Activated naive CD8-positive, alpha-beta T cell treated with anti-CD3 and anti-CD28 coated beads, Interleukin-2, amount 10 ng/mL, durations not matched to agents 7 days and 5 days (primary cell): ENCODE measurements at places on chromosomes 6 and 20.

- DNase-seq, result no peak
These were observed 50.8 kb downstream of the RPF2 start for GRCh38 chr6:111032484-111033140.

DNA sequence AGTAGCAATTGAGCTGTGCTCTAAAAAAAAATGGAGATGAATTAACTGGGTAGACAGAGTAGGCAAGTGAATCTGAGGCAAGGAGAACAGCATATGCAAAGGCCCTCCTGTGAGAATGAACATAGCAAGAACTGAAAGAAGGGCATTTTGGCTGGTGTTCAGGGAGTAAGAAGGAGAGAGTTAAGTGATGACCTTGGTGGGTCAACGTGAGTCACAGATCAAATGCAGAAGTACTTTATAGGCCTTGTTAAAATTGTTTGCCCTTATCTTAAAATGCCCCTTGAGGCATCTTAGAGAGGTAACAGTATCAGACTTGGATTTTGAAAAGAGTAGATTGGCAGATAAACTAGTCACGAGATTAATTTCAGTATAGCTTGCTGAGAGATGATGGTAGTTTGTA lies 24.5 kb downstream of the NDUFAF5 start:
- DNase-seq, result no peak

DNA sequence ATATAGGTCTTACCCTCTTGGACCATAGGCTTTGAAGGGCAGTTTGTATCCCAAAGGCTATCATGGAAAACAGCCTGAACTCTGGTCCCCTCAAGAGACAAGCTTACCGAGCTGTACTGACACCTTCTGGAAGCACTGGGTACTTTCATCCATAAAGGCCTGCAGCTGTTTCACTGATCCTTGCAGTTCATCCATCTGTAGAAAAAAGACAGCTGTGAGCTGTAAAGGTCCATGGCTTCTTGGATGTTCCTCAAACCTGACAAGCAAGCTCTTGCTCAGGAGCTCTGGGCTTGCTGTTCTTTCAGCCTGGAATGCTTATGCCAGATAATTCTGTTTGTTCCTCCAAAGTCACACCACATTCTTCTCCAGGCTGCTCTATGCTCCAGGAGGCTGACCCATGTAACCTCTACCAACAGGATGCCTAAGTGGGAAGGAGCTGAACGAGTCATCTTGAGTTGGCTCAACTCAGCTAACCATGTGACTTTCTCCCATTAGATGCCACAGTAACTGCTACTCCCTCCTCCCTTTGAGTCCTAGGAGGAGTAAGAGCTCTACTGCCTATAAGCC lies 8.8 kb upstream of the NDRG3 start:
- peak; percentile 16 for DNase-seq

- no peak for DNase-seq
These were observed 61.0 kb downstream of the ENPP1 start for GRCh38 chr6:131868836-131869235.

DNA sequence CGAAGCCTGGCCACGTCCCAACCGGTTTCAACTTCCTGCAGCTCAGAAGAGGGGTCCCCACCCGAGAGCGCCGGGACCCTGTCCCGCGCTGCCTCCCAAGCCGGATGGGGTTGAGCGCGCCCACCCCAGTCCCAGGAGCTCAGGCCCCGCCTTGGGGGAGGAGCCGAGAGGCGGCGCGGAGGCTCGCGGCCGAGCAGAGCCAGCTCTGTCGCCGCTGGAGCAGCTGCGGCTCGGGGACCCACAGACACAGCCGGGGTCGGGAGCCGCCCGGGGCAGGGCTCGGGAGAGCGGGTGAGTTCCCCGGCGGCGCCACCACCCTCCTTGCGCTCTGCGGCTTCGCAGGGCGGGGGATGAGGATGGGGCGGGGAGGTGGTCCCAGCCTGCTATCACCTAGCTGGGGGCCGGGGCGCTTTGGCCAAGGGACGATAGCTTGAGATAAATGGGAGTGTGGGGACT lies at the start of gene PPP1R16B:
PPP1R16B (plus strand) TSS at position 196 of the 456 bp plus-strand sequence. CDS start 30,229 bp downstream, outside the sequence.
- peak; percentile 92 for DNase-seq

- no peak for DNase-seq
These were observed 877.5 kb downstream of the TFAP2A start for GRCh38 chr6:9537381-9537780.

DNA sequence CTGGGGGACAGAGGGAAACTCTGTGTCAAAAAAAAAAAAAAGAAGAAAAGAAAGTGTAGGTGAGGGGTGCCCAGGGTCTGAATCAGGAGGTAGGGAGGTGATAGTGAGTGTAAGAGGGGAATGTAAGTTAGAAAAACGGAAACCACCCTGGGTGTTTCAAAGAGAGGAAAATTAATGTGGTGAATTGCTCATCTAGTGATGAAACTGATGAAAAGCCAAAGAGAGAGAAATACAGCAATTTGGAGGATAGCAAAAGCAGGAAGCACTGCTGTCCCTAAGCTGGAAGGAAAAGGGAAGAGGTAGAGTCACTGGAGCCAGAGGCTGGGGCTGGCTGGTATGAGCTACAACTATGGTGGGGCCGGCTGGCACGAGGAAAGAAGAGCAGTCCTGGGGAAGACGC lies 85.0 kb upstream of the CEP85L start:
- no peak for DNase-seq

GRCh38 chr6:345747-346385 lies 45.7 kb upstream of the IRF4 start:
- no peak for DNase-seq

DNA sequence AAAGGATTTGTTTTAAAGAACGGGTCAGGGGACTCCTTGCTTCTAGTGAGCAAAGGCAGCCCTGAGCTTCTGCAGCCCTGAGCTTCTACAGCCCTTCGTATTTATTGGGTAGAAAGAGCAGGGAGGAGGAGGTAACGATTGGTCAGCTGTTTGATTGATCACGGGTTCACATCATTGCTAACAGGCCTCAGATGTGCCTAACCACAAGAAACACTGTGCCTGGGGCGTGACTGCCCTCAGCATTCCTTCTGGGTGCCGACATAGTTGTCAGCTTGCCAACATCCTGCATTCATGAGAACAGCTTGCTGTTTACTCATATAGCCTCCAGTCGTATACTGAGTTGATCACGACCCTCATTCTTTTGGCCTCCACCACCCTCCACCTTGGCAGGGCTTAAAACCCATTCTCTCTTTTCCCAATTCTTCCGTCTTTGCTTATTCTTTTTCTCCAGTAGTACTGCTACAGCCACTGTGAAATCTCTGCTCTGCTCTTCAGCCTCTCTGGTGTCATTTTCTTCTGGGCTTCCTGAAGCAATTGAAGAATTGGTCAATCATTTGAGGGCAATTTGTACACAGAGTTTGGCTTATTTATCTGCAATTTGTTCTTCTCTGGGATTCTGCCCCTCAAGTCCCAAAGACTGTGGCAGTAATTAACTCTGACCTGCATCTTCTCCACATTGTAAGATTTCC lies 25.4 kb upstream of the NOP56 start:
- DNase-seq, result no peak

DNA sequence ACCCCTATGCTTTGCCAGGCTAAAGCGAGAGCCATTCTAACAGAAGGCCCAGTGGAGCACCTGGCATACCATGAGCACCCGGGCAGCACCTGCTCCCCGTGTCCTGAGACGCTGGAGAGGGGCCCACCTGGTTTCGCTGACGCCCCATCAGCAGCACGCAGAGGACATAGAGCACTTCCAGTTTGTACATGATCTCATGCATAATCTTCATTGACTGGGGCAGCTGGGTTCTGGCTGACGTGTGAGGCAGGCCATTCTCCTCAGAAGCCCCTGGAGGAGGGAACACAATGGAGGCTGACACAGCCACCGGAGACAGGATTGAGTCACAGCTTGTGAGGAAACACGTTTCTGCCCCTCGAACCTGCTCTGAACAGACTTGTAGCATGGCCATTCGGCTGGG lies 65.4 kb downstream of the MYH7B start:
- DNase-seq, result no peak

- no peak for DNase-seq
These were observed 169.7 kb downstream of the ATXN1 start for GRCh38 chr6:16591396-16592222.

DNA sequence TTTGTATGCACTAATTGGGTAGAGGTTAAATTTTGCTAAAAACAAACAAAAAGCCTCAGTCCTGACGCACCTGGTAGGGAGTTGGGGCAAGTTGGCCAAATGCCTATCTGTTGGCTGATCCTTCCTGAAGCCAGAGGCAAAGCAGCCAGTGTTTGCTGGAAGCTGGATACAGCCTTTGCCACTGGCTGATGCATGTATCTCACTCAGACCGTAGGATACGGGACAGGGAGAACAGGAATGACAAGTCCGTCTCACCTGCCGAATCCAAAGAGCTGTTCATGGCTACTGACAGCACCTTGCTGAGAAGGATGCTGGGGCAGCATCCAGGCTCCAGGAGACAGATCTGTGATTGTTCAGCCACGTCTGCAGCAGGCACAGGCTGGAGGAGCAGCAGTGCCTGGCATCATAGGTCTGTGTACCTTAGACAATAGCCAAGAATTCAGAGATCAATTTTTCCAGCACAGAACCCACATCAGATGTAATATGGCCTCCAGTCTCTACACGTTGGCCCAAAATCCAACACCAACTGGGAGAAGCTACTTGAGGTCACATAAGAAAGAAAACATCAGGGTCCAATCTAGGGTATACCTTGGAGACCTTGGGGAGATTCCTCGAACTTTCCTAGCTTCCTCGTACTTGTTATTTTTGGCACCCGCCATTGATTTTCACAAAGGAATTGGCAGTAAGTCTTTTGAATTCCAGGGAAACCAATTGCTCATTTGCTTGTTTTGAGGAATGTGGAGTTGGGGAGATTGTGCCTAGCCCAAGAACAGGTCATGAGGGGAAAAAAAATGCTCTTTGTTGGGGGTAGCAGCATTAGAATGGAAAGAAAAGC lies 108.5 kb upstream of the ARMC2 start:
- DNase-seq, result no peak

- DNase-seq, result no peak
These were observed 37.9 kb upstream of the BCAS1 start for GRCh38 chr20:54108326-54108642.

- no peak for DNase-seq
These were observed 491.0 kb downstream of the NKAIN2 start for GRCh38 chr6:124294574-124295200.

- DNase-seq, result no peak
These were observed 125.9 kb downstream of the OGFRL1 start for GRCh38 chr6:71414486-71414885.

- no peak for DNase-seq
These were observed 38.5 kb upstream of the TASP1 start for GRCh38 chr20:13677241-13677640.

GRCh38 chr6:4344317-4344899 lies 209.0 kb upstream of the ECI2 start:
- DNase-seq, result no peak
